ENCODE measurements at places on chromosomes 12 and 14.

GRCh38 chr14:38171197-38171596 is 36.5 kb upstream of the SSTR1 start:
- DNase-seq: peak; percentile 51

GRCh38 chr14:31297701-31298344 is 90.2 kb upstream of the HECTD1 start:
- peak; percentile 7 for DNase-seq

DNA sequence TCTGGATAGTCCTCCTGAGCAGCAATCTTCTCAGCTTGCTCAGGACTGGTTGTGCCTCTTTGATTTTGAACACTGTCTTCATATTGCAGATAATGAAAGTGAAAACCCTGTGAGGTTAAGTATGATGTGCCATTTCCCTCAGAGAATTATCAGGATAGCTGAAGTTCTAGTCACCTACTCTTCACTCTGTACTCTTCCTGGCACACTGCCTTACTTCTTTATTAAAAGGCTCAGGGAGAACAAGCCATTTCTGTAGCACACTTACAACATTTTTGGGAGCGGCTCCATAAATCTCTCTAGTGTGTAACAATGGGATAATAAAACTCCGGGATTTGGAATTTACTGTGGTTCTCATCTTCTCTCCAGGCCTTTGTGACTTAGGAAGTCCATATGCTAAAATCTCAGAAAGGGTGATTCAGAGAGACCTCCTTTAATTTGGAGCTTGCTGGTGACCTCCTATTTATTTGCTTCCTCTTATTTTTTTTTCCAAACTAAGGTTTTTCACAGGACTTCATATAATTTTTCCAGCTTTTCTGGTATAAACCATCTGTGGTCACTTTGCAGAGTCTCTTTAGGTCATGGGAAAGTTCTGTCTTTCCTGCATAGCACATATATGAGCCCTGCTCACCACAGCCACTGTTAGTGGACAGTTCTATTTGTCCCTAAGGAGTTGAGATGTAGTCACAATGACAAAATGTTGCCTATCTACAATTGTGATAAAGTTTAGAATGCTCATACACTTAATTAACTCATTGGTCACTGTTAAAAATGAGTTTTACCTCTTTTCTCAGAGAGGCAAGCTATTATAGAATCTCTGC is 53.5 kb upstream of the LDHB start:
- peak; percentile 60 for DNase-seq

GRCh38 chr12:93091886-93092648 is 163.0 kb upstream of the EEA1 start:
- no peak for DNase-seq

- no peak for DNase-seq
Measured at GRCh38 chr14:21350539-21350938, 33.3 kb downstream of the SUPT16H start.

GRCh38 chr14:102222009-102222575 is 82.4 kb downstream of the WDR20 start:
- no peak for DNase-seq

DNA sequence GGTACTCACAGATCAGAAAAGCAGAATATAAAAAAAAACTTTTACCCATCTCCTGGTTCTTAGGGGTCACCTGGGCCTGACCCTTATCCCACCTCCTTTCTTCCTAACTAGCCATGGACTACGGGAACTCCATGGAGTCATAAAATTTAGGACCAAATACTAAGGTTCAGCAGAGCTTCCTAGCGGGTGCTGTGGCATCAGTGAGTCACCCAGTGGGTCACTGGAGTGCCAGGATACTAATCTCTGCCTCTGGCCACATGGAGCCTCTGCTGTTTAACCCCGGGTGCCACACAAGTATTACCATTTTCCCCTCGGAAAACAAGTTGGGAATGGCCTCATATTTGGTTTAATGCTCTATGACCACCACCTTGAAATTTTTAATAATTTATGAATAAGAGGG is 6.9 kb downstream of the ZBTB39 start:
- DNase-seq: no peak

GRCh38 chr14:34340025-34340625 is 121.9 kb downstream of the SPTSSA start:
- DNase-seq: no peak

DNA sequence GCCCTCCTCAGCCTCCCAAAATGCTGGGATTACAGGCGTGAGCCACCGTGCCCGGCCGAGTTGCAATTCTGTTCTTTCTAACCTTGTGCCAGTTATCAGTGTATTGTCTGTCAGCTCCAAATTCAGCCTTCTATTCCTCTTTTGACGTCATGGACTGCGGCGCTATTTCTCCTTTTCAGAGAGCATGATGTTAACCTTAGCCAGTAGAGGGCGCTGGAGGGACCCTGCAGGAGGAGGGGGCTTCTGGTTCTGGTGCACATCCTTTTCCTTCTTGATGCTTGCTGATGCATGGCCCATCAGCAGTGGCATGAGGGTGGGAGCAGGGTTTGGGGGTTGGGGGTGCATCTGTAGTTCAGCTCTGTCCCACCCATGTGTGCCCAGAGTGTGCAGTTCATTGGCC is 179.3 kb upstream of the RMST start:
- DNase-seq: no peak

DNA sequence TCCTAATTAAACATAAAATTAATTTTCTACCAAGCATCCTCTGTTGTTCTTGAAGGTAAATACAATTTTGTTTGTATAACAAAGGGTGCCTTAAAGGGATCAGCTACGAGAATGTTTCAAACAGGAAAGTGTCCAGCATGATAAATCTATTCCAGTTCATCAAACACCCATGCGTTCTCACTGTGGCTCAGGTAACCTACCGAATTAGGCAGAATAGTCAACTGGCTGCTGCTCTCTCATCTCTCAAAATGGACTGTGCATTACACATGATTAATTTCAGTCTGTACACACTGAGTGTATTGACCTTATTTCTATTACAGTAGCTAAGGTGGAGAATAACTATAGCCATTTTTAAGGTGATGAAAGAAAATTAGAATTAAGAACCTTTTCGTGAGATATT is 127.5 kb upstream of the RMST start:
- no peak for DNase-seq

GRCh38 chr14:71403656-71404055 is 496.4 kb downstream of the PCNX1 start:
- no peak for DNase-seq

DNA sequence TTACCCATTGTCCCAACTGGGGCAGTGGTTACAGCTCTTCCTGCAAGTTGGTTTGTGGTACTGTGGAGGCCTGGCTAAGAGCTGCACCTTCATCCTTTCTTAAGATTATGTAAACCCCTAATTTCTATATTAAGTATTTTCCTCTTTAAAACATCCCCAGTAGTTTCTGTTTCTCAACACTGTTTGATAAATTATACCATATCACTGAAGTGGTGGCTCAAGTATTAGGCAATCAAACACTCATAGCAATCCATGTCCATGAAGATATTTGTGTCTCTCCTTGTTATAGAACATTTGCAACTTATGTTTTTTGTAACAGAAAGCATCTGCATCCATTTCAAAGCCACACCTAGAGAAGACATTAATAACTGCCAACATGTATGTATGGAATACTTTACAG is 31.8 kb downstream of the ATXN3 start:
- no peak for DNase-seq

DNA sequence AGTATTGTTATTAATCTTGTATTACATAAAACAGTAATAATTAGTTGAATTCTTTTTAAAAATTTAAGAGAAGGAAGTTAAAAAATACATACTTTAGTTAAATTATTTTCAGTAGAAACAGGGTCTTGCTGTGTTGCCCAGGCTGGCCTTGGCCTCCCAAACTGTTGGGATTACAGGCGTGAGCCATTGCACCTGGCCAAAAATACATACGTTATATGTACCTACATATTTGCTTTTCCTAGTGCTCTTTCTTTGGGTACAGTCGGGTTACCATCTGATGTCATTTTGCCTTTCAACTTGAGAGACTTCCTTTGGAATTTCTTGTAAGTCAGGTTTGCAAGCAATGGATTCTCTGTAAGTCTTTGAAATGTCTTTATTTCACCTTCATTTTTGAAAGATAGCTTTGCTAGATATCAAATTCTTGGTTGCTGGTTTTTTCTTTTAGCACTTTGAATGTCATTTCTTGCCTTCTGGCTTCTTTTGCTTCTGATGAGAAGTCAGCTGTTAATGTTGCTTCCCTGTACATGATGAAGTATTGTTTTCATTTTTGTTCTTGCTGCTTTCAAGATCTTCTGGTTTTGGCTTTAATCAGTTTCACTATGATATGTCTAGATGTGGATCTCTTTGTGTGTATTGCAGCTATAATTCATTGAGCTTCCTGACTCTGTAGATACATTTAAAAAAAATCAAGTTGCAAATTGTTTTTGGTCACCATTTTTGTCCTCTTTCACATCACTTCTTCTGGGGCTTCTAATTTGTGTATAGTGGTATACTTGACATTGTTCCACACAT is 84.4 kb downstream of the SPATS2 start:
- DNase-seq: no peak

DNA sequence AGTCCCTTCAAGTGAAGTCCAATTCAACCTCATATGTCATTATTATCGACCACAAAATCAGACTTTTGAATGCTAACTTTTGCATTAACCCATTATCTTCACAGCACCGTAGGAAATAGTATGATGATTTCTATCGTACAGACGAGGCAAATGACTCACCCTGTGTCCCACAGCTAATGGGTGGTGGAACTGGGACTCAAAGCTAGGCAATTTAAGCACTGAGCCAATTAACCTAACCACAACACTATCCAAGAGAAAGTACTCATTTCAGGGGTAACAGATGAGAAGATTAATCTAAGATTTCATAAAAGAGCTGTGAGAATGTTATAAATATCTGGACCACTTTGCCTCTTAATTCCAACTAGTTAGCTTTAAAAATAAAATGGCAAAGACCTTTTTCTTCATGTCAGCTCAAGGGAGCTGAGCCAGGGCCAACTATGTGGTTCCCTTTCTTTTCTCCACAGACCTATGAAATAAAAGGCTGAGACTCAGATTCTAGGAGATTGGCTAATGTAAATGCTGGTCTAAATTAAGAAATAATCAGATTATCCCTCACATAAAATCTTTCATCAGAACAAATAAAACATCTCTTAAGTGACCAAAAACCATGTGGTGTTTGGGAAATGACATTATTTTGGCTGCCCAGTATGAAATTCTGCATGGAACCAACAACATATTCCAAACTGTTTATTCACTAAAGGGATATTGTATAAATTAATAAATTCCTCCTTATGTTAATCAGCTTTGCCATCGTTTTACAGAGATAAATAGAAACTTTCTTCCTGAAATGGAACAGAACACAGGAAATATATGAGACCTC is 4.9 kb downstream of the PTGER2 start:
- no peak for DNase-seq

DNA sequence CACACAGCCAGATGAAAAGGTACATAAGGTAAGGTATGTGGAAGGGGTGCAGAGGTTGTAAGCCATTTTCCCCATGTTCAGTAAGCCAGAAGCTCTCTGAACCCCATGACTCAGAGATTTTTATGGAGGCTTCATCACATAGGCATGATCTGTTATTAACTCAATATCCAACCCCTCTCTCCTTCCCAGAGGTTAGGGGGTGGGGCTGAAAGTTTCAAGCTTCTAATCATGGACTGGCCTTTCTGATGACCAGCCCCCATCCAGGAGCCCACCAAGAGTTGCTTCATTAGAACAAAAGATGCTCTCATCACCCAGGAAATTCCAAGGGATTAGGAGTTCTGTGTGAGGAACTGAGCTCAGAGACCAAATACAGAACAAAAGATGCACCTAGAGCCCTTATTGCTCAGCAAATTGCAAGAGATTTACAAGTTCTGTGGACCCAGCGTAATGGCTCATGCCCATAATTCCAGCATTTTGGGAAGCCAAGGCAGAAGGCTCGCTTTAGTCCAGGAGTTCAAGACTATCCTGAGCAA is 103.2 kb upstream of the DAAM1 start:
- peak; percentile 20 for DNase-seq

GRCh38 chr12:85448548-85449139 is 168.6 kb downstream of the ALX1 start:
- DNase-seq: peak; percentile 28

DNA sequence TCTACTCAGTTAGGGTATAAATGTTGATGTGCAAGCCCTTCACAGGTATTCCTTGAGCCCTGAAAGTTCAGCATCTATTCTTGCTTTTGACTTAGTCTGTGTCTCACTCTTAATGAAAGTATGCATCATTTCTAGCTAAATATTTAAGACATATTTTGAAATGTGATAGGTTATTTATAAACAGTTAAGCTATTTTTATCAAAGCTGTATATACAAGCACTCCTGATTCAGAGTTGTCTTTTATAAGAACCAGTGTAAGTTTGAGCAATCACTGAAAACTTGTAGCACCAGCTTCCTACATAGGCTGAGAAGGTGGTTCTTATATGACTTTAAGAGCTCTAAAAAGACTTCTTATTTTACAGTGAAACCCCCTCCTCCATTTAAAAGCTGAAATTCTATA is 98.6 kb downstream of the MYF5 start:
- no peak for DNase-seq

- DNase-seq: peak; percentile 20
Measured at GRCh38 chr12:49730568-49731101, 10.7 kb upstream of the TMBIM6 start.

GRCh38 chr14:60632777-60633176 is 16.5 kb downstream of the SIX1 start:
- no peak for DNase-seq

DNA sequence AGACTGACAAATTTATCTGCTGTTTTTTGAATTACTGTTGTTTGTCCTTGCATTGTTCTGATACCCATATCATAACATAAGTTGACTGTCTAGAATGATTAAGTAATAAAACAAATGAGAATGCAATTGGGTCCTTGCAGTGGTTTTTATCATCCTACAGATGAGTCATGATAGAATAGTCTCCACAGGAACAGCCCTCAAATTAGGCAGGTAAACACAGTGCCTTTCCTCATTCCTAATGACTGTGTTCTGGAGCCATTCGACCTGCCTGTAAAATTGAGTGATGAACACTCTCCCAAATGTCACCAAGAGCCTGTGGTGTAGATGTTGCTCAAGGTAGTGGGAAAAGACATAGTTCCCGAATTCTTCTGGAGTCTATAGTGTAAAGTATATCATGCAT is 12.3 kb downstream of the NKX2-8 start:
- no peak for DNase-seq

DNA sequence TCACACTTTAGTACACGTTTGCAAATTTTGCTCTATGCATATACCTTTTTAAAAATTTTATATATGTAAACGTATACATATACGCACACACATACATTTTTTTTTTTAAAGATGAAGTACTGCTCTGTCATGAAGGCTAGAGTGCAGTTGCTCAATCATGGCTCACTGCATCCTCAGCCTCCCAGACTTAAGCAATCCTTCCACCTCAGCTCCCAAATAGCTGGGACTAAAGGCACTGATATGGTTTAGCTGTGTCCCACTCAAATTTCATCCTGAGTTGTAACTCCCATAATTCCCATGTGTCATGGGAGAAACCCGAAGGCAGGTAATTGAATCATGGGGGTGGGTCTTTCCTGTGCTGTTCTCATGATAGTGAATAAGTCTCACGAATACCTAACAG is 220.8 kb upstream of the CAND1 start:
- DNase-seq: no peak

GRCh38 chr14:103688441-103688840 is 26.8 kb downstream of the XRCC3 start:
- no peak for DNase-seq
